ENCODE measurements at places on chromosomes 16 and 17. TPM values are rescaled to one million over a fixed set of nuclear protein-coding genes. Genes with fewer than 3 reads are reported as not detected.

DNA sequence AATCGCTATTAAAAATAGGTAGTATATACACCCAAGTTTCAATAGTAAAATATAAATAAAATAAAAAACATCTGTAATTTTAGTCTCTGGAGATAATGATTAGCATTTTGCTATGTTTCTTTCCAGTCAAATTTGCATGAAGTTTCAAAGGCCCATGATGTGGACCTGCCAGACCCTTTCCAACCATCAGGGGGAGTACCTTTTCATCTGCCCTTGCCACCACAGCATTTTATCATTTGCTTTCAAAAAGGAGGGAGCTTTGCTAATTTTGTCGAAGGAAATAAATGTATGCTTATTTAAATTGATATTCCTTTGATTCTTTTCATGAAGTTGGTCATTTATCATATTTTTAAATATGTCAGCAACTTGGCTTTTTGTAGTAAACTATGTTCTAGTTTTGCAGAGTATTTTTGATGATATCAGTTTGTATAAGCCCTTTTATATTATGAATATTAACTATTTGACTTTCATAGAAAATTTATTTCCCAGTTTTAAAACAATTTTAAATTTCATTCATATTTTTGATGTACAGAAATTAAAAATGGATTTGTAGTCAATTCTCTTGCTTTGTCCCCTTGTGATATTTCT lies 115.2 kb upstream of the NETO2 start:
- H3K36me3 ChIP-seq, result peaks cover 39% of the 10 kb centered on the region
- DNase-seq, result no peak
- H3K4me3 ChIP-seq, result no peak overlapping the region
- H3K27me3 ChIP-seq, result no peaks in the 10 kb centered on the region
- H3K27ac ChIP-seq, result no peak overlapping the region
- H3K4me1 ChIP-seq, result no peaks in the 10 kb centered on the region

- no peaks in the 10 kb centered on the region for H3K27me3 ChIP-seq
- H3K36me3 ChIP-seq, result no peaks in the 10 kb centered on the region
- no peak for DNase-seq
- H3K27ac ChIP-seq, result no peak overlapping the region
- no peak overlapping the region for H3K4me3 ChIP-seq
These were observed 6.1 kb upstream of the RNF157 start for GRCh38 chr17:76246080-76247066.

DNA sequence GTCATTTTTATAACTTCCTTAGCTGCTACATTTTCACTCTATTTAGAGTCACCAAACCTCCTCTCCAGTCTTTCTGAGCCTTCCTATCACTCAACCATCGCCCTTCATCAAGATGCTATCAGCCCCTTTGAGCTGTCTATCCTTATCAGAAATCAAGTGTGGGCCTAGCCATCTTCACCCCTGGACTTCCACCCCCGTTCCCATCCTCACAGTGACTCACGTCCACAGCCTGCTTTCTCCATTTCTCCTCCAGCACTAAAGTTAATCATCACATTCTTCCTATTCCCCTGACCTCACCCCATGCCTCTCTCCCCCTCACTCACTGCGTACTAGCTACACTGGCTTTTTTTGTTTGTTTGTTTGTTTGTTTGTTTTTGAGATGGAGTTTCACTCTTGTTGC lies 2.4 kb upstream of the TEKT3 start:
- H3K27ac ChIP-seq, result no peak overlapping the region
- peaks cover 11% of the 10 kb centered on the region for H3K4me1 ChIP-seq
- H3K27me3 ChIP-seq, result no peaks in the 10 kb centered on the region
- no peaks in the 10 kb centered on the region for H3K36me3 ChIP-seq
- H3K4me3 ChIP-seq, result no peak overlapping the region
- DNase-seq, result no peak

DNA sequence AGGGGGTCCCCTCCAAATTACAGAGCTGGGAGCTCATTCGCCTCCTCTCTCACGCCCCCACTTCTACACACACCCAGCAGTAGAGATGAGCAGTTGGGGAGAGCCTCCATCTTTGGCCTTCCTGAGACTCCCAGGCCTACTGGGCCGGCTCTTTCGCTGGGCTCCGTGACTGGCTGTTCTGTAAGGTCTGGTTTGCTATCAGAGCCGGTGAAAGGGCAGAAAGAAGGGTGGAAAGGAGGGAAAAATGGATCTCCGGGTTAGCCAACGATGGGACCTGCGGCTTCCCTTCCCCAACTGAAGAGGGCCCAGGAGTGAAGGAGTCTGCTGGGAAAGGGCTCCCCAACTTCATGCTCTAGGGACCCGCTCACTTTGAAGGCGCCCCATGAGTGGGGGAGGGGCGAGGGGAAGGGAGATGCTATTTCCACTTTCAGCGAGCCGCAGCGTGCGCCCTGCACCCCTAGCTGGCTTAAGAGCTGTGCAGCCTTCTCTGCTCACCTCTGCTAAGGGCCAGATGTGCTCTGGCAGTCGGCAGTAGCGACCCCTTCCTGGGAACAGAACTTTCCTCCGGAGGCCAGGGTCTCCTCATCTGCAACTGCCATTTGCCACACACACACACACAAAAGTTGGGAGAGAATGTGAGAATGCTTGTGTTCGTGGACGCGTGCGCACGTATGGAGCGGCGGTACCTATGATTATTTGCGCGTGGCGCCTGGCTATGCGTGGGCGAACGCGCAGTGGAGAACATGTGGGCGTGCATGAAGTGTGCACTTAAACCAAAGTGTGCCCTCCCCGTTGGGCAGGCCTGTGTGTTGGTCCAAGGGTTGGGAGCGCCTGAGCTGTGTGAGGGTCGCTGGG lies 2.9 kb upstream of the FOXF1 start:
- H3K4me1 ChIP-seq, result peaks cover 70% of the 10 kb centered on the region
- peaks cover 100% of the 10 kb centered on the region for H3K27me3 ChIP-seq
- H3K4me3 ChIP-seq, result peak overlapping the region; percentile 63
- no peaks in the 10 kb centered on the region for H3K36me3 ChIP-seq
- no peak for DNase-seq

DNA sequence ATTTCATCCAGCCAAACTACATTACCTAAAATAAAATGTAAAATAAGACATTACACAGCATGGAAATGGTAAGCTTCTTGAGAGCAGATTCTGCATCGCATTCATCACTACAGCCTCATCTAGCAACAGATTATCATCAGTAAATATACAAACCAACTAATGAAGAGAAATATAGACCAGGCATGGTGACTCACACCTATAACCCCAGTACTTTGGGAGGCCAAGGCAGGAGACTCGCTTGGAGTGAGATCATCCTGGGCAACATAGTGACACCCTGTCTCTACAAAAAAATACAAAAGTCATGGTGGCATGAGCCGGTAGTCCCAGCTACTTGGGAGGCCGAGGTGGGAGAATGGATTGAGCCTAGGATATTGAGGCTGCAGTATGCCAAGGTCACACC lies 19.9 kb downstream of the NCBP3 start:
- no peaks in the 10 kb centered on the region for H3K27me3 ChIP-seq
- H3K4me1 ChIP-seq, result no peaks in the 10 kb centered on the region
- DNase-seq, result no peak
- H3K36me3 ChIP-seq, result peaks cover 10% of the 10 kb centered on the region
- no peak overlapping the region for H3K4me3 ChIP-seq

- peaks cover 50% of the 10 kb centered on the region for H3K4me1 ChIP-seq
- H3K4me3 ChIP-seq, result peak overlapping the region; percentile 85
- peaks cover 5% of the 10 kb centered on the region for H3K36me3 ChIP-seq
- no peak for DNase-seq
- peak overlapping the region; percentile 97 for H3K27ac ChIP-seq
These were observed 683 bp upstream of the SLC7A6 start for GRCh38 chr16:68263559-68264127.

- no peaks in the 10 kb centered on the region for H3K4me1 ChIP-seq
- H3K27me3 ChIP-seq, result no peaks in the 10 kb centered on the region
- H3K36me3 ChIP-seq, result no peaks in the 10 kb centered on the region
- no peak overlapping the region for H3K4me3 ChIP-seq
- H3K27ac ChIP-seq, result no peak overlapping the region
These were observed 896.8 kb downstream of the CDH11 start for GRCh38 chr16:64225036-64225435.

DNA sequence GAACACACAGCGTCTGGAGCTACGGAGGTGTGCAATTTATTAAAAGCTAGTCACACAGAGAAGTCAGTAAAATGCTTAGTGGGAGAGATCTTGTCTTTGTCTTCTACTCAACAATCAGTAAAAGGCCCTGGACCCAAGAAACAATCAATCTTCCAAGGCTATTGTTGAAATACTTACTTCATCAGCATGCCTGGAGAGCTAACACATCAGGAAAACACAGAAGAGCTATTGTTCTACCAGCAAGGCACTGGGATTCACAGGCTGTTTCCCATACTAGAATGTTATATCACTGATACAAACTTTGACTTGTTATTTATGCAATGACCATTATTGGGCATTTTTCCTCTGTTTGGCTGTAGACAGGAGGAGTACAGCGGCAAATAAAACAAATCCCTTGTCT lies 247.8 kb upstream of the ERCC4 start:
- no peaks in the 10 kb centered on the region for H3K27me3 ChIP-seq
- no peak overlapping the region for H3K4me3 ChIP-seq
- no peaks in the 10 kb centered on the region for H3K36me3 ChIP-seq
- no peak overlapping the region for H3K27ac ChIP-seq
- H3K4me1 ChIP-seq, result no peaks in the 10 kb centered on the region

DNA sequence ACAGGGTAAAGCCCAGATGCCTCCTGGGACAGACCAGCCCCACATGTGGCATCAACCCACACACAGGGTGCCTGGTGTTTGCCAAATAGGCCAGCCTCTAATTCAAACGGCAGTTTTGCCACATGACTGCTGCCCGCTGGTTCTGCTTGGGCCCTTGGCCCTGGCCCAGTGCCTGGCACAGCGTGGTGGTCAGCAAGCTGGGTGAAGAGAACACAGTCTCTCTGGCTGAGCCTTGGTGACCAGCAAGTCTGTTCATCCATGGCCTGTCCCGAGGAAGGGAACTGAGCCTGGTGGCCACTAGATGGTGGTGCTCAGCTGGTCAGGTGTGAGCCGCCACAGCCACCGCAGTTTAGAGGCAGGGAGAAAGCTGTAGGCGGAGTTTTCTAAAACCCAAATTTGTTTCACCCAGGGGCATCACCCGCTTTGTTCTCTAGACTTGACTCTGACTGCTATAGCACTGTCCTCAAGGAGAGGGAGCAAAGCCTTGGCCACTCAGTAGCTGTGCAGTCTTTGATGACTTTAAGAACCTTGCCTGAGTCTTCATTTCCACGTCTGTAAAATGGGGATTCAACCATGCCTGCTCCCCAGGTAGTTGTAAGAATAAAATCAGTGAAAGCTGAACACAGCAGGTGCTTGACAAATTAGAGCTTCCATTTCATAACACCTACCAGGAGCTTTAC lies 4.7 kb upstream of the GFAP start:
- no peaks in the 10 kb centered on the region for H3K27me3 ChIP-seq
- H3K4me3 ChIP-seq, result no peak overlapping the region

DNA sequence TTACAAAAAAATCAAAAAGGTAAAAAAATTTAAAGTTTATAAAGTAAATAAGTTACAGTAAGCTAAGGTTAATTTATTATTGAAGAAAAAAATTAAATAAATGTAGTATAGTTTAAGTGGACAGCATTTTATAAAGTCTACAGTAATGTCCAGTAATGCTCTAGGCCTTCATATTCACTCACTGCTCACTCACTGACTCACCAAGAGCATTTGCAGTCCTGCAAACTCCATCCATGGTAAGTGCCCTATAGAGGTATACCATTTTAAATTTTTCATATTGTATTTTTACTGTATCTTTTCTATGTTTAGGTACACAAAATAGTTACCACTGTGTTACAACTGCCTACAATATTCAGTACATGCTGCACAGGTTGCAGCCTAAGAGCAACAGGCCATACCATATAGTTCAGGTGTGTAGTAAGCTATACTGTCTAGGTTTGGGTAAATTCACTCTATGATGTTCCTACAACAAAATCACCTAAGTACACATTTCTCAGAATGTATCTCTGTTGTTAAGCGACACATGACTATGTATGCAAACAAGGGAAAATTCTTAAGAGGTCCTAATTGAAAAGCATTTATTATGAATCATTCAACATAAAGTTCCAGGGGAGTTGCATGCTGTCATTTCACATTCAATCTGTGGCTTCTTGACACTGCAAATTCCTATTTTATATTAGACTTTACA lies 92.3 kb downstream of the SPAG9 start:
- no peak overlapping the region for H3K4me3 ChIP-seq
- no peaks in the 10 kb centered on the region for H3K27me3 ChIP-seq
- peaks cover 19% of the 10 kb centered on the region for H3K36me3 ChIP-seq

DNA sequence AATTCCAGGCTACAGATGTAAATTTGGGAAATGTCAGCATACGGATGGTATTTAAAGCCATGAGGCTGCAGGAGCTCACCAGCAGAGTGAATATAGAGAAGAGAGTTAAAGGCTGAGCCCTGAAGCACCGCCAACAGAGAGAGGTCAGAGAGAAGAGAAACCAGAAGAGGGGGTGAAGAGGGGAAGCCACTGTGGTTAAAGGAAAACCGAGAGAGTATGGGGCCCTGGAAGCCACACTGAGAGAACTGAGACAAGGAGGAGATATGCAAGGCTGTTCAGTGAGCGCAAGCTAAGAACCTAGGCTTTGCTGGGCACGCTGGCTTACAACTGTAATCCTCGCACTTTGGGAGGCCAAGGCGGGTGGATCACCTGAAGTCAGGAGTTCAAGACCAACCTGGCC lies 24.6 kb downstream of the COPRS start:
- H3K36me3 ChIP-seq, result no peaks in the 10 kb centered on the region
- H3K27me3 ChIP-seq, result no peaks in the 10 kb centered on the region
- no peak overlapping the region for H3K4me3 ChIP-seq
- no peak overlapping the region for H3K27ac ChIP-seq
- H3K4me1 ChIP-seq, result no peaks in the 10 kb centered on the region
- DNase-seq, result no peak

The CNGB1 gene
- not detected for total RNA-seq

The MT1H gene
- total RNA-seq, result not detected

The PLA2G10 gene
- total RNA-seq, result not detected

The EFNB3 gene
- 0.70 TPM for total RNA-seq

The OTOP3 gene
- 26.7 TPM for total RNA-seq

The TLCD1 gene
- 15.6 TPM for total RNA-seq
